ENCODE measurements at places on chromosomes 3 and 15.

DNA sequence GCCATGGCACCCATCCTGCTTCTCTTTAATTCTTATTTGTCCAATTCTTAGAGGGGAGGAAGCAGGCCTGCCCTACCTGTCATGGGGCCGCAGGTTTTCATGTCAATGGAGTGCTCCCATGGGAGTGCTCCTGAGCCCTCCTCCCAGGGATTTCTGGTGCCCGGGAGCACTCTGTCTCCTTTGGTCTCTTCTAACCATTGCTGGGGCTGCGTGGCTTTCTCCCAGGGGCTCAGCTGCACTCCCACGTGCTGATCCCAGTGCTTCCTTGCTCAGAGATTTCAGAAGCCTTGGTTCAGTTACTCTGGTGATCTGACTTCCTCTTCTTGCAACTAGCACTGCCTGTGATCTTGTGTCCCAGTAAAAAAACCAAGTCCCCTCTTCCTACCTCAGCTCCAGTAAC, 68.0 kb upstream of the ARL8B start:
- no peak for DNase-seq

DNA sequence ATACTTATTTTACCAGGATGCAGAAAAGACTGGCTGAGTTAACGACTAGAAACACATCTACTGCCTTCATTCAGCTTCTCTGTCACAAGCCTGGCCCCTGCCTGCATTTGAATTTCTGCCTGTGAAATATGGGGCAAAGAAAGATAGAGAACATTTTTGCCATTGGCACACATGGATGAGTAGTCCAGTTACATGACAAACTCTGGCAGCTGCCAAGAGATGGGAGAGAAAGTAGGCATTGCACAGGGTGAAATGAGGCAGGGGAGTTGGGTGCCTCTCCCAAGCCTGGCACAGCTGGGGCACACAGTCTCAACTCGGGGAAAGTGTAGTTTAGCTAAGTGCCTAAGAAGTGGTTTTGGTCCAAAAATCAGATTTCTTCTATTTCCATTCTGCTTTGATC, 24.0 kb downstream of the ANXA2 start:
- DNase-seq: no peak

GRCh38 chr15:27782125-27782524, 317.0 kb downstream of the OCA2 start:
- no peak for DNase-seq

GRCh38 chr3:101810022-101810418, 31.0 kb downstream of the NXPE3 start:
- no peak for DNase-seq

DNA sequence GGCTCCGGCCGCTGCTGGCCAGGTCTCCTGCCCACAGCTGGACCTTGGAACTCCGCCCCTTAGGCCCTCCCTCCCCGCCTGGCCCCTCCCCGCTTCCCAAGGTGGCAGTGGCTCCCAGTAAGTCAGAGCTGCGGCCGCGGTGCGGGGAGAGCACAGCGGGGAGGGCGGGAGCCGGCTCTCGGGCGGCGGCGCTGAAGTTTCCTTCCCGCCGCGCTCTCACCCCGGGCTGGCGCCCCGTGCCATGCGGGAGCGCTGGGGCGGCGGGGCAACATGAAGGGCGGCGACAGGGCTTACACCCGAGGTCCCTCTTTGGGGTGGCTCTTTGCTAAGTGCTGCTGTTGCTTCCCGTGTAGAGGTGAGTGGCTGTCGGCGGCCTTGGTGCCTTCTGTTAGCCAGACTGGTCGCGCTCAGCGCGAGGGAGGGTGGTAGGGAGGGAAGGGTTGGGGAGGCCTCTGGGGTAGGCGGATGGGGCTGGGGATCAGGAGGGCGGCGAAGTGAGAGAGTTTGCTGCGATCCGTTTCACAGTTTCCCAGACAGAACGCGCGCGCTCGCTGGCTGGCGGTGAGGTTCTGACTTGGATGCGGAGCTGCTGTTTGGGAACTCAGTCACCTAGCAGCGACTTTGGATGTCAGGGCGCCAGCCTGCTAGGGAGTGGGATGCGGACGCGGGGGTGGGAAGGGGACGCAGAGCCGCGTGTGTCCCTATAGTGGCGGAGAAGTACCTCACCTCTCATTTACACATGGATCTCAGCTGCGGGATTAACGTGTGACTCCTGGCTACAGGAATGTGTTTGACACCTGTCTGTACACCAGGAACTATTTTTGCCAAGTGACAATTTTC, 145.5 kb upstream of the UMPS start:
- DNase-seq: peak; percentile 8

GRCh38 chr3:160343132-160343531, 55.9 kb downstream of the IFT80 start:
- no peak for DNase-seq

- DNase-seq: no peak
Observed at GRCh38 chr15:66696770-66697169, 5.3 kb upstream of the SMAD6 start.

- no peak for DNase-seq
Observed at GRCh38 chr3:197593046-197593380, 37.2 kb upstream of the BDH1 start.

GRCh38 chr3:6806991-6807390, 53.9 kb upstream of the GRM7 start:
- DNase-seq: no peak

- DNase-seq: no peak
Observed at GRCh38 chr3:120749843-120750242, 7.3 kb downstream of the GTF2E1 start.

- no peak for DNase-seq
Observed at GRCh38 chr3:19267040-19267439, 118.7 kb downstream of the KCNH8 start.

DNA sequence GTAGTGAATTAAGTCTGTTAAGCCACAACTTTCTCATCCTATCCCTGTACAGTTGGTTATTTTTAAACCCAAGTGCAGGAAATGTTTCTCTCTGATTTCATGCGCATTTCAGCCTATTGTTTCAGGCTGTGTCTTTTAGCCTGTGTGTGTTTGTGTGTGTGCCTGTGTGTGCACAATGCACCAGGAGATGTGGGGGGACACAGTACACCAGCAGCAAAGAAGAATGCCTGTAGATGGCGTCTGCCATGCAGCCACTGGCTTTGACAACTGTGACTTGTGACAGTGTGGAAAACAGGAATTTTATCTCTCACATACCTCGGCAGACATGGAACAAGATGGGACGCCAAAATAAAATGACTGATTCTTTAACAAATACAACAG, 43.6 kb upstream of the PLXNA1 start:
- no peak for DNase-seq

GRCh38 chr3:40382617-40382979, 4.4 kb upstream of the ENTPD3 start:
- DNase-seq: no peak

DNA sequence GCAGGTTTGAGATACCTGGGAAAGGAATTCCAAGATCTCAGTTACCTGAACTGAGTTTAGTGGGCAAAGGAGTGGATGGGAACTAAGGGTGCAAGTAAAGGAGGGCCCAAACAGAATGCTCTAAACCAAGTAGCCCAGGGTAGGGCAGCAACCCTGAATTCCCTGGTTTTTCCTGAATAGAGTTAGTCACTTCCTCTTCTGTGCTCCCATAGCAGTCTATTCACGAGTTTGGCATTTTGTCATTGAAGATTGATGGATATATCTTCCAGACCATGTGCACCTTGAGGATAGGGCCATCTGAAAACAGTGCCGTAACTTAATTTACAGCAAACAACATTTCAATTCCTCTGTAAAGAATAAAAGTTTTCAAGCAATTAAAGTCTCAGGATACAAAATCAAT, 18.5 kb upstream of the PTX3 start:
- no peak for DNase-seq
